Tibial artery (tissue), 4 donors: ENCODE measurements at places on chromosomes 4 and X.
A peak's percentile ranks its signal among the peaks of the same experiment; 100 is the strongest.

GRCh38 chr4:145295122-145295521 is 114.7 kb upstream of the OTUD4 start:
- no peak for DNase-seq

DNA sequence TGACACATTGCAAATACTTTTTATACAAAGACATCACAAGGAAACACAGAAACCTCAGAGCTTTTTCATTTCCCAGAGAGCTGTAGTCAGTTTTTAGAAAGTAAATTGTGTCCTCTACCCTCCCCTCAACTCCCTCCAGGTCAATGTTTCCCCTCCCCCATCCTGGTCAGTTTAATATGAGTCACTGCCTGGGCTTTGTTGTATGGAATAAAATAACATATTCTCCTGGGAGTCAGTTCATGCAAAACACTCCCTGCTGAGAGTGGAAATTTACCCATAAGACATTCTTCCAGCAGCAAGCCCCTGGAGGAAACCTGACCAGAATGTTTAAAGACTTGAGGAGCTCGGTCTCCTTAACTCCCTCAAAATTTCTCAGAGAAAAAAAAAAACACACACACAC is 270.1 kb upstream of the LDB2 start:
- no peak for DNase-seq

GRCh38 chrX:130108647-130109428 is 1.5 kb downstream of the ELF4 start:
- DNase-seq = peak; percentile 69

DNA sequence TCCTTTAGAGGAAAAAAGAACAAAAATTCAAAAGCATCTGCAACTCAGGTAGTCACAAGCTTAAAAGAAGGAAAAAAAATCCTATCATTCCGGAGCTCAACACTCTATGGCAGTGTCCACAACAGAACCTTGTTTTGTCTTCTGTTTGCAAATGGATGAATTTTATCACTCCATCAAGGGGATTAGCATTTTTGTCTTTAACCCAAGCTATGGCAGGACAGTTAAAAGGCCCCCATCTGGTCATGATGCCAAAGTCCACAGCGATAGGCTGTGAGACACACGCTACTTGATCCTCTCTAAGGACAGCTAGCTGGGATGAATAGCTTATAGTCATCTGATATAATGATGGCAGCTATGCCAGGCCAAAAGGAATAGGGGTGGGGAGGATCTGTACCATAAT is 16.6 kb downstream of the AMER1 start:
- no peak for DNase-seq

DNA sequence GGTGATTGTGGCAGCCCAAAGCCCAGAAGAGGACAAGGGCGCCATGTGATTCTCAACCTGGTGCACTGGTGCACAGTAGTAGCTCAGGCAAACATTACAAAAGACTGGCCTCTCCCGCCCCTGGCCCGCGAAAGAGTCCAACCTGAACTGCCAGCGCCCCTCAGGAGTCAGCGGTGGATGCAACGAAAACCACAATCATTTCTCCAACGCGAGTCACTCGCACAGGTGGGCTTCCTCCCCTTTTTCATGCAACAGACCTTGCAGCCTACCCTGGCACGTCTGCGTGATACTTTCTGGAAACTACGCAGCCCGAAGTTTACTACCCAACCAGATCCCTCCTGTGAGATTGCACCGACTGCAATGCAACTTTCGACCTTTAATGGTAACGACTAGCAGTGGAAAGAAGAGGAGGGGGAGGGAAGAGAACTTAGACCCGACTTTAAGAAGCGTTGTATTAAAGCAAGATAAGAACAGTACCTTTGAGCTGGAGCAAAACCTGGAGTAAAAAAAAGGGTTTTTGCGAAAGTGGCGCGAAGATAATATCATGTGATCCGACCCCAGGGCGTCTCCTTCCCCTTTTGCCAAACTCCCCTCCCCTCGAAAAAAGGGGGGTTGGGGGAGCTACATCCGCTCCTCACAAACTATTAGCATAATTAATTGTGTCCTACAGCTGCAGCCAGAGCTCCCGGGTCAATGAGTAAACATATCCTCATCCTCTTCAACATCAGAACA is 63.3 kb upstream of the CCDC160 start:
- no peak for DNase-seq

DNA sequence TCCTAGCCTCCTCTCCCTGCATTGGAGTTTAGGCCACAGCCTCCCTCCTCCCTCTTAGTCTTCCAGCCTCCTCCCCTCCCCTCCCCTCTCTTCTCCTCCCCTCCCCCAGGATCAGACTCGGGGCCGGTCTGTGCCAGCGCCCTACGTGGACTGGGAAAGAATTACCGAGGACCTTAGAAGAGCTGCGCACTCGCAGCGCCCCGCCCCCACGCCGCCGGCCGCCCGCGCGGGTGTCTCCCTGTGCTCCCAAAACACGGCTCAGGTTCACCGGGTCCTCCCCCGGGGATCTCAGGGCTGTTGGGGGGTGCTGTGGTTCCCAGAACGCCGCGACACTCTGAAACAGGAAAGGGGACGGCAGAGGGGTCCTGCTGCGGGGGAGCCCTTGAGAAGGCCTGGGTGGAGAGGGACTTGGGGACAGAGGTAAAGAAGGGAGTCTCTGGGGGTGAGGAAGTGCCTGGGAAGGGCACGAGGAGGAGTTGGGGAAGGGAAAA is 122.3 kb upstream of the TBL1X start:
- DNase-seq = peak; percentile 92

- DNase-seq = no peak
Measured at GRCh38 chr4:40462326-40462725, 127.2 kb downstream of the CHRNA9 start.
